ENCODE measurements at places on chromosomes 5 and 9.

- no peak for DNase-seq
- no peak overlapping the region for H3K4me3 ChIP-seq
- H3K36me3 ChIP-seq: no peaks in the 10 kb centered on the region
- H3K4me1 ChIP-seq: no peaks in the 10 kb centered on the region
- no peak overlapping the region for H3K27ac ChIP-seq
- H3K27me3 ChIP-seq: no peaks in the 10 kb centered on the region
Measured at GRCh38 chr5:87850843-87851242, 417.8 kb downstream of the TMEM161B start.

DNA sequence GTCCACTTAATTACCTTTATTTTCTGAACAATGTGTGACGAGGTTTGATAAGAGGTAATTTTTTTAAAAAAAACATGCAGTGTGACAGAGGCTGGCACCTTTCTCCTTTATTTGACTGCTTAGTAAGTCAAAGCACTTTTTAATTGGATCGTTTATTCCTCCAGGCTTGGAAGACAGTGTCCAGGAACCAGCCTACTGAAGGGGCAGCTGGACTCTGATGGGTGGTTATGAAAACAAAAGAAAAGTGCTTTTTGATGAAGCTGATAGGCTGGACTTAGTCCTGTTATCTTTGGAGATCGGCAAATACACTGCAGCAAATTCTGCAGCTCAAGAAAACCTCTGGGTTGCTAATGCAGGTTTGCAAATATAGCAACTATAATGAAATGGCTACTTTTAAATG, 141.7 kb downstream of the DCP2 start:
- H3K36me3 ChIP-seq: no peaks in the 10 kb centered on the region
- no peak for DNase-seq
- H3K27me3 ChIP-seq: no peaks in the 10 kb centered on the region
- H3K27ac ChIP-seq: no peak overlapping the region

DNA sequence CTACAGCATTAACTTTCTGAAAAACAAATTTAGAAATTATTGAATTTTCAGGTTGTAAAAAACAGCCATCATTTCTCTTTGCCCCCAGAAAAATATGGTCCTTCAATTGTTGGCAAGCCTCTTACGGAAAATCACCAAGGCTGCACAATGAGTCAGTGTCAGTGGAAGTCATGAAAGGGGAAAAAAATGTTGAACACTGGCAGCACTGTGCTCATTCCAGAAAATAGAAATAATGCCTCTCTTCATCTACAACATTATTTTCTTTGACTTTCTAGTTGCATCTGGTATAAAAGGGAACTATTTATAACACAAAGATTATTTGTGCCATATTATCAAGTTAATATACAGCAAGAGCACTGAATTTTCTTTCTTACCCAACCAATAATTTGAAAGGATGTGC, 26.7 kb upstream of the STK32A start:
- no peak overlapping the region for H3K4me3 ChIP-seq
- no peaks in the 10 kb centered on the region for H3K27me3 ChIP-seq
- H3K27ac ChIP-seq: no peak overlapping the region
- no peaks in the 10 kb centered on the region for H3K36me3 ChIP-seq
- DNase-seq: no peak

- no peaks in the 10 kb centered on the region for H3K36me3 ChIP-seq
- no peak overlapping the region for H3K27ac ChIP-seq
- H3K4me1 ChIP-seq: no peaks in the 10 kb centered on the region
- no peak for DNase-seq
- no peaks in the 10 kb centered on the region for H3K27me3 ChIP-seq
- H3K4me3 ChIP-seq: no peak overlapping the region
Measured at GRCh38 chr5:172429201-172429940, 25.0 kb downstream of the SH3PXD2B start.

GRCh38 chr5:150438873-150439546, 10.5 kb downstream of the RPS14 start:
- no peak for DNase-seq
- no peak overlapping the region for H3K27ac ChIP-seq
- H3K27me3 ChIP-seq: no peaks in the 10 kb centered on the region
- H3K4me1 ChIP-seq: no peaks in the 10 kb centered on the region
- no peak overlapping the region for H3K4me3 ChIP-seq

All from right lobe of liver (tissue), 6 donors.